Head of caudate nucleus (tissue), 42 donors: ENCODE measurements at places on chromosomes 4 and X.

DNA sequence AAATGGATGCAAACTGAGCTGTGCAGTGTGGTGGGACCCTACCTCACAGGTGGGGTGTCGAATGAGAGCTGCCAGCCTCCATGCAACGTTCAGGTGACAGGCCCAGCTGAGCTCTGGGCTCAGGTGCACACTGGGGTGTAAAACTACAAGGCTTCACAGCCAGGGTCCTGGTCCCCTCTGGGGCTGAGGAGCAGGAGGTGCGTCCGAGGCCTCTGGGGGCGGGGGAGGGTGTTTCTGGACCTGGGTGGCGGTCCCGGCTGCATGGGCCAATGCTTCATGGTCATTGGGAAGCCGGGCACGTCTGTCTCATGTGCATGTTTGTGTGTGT lies 26.5 kb upstream of the SORCS2 start:
- DNase-seq = no peak

DNA sequence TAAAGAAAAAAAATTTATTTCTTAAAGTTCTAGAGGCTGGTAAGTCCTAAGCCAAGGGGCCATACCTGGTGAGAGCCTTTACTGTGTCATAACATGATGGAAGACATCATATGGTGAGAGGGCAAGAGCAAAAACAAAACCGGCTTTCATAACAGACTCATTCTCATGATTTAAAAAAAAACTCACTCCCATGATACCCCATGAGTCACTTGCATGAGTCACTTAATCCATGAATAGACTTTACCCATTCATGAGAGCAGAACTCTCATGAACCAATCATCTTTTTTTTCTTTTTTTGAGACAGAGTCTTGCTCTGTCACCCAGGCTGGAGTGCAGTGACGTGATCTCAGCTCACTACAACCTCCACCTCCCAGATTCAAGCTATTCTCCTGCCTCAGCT lies 369.7 kb upstream of the DIAPH2 start:
- DNase-seq = no peak

GRCh38 chr4:163554870-163555465 lies 60.5 kb downstream of the TMA16 start:
- no peak for DNase-seq

DNA sequence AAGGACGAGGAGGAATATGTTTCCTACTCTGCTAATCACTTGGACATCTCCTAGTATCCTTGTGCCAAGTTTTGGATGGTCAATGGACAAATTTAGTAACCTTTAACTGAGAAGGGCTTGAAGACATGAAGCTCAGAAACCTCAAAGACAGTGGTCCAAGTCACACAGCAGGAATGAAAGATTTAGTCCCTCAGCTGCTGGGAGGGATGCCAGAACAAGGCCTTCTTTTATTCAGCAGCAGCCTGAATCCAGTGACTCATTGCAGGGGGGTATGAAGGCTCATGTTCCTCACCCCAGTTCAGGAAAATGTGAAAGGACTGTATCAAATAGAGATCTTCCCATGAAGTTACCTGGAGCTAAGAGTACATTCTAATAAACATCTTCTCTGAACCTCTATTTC lies 214.9 kb upstream of the UGT8 start:
- peak; percentile 10 for DNase-seq

DNA sequence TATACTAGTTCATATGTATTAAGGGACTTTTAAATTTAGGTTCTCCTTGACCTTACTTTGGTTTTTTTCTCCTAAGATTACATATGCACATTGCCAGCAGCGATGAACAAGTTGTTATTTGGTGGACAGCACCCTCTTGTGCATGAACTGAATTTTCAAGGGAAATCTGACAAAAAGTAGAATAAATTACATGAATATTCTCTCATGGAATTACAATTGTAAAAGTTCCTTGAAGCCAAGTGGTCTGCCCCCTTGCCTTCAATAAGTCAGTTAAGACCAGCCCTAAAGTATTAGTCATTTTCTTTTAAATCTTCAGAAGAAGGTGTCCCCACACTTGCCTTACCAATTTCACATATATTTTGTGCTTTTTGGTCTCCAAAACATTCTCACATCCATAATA lies 30.7 kb upstream of the SMARCA5 start:
- DNase-seq = peak; percentile 28
